ENCODE measurements at places on chromosomes 6 and 20.

DNA sequence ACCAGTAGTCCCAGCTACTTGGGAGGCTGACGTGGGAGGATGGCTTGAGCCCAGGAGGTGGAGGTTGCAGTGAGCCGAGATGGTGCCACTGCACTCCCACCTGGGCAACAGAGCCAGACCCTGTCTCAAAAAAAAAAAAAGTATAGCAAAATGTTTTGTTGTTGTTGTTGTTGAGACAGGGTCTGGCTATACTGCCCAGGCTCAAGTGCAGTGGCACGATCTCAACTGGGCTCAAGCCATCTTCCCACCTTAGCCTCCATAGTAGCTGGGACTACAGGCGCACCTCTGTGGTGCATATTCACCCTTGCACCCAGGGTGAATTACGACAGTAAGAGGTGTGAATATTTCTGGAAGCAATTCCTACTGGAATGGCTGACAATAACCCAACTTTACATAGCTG is 11.4 kb upstream of the UBR2 start:
- DNase-seq: no peak

DNA sequence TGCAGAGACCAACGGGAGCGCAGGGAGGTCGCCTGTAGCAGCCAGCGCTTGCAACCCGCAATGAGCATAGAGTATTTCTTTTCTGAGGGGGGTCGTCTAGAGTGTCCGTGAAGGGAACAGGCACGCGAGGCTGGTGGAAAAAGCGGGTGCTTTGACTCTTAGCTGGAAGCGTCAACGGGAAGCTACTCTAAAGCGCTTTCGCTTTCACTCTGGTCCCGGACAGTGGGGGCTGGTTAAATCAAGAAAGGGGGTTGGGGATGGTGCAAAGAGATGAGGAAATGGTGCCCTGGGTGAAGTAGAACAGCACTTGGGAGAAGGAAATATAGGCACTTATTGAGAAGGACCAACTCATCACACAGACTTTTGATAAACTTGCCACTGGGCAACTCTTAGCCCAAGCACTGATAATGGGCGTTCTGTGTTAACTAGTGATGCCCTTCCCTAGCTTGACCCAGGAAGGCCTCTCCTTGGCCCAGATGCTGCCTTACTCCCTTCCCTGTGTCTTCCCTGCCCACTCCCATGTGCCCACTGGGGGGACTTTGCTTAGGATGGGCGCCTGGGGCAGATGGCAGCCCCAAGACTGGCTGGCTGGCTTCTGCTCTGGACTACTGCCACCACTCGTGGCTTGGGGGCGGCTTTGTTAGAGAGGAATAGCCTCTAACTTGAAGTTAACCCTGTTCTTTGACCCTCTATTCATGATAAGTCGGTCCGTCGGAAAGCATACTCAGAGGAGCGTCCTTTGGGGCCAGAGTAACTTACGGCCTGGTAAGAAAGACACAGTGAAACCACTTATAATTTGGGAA is 585 bp downstream of the PSMB9 start:
- no peak for DNase-seq

- DNase-seq: no peak
These were observed 34.2 kb upstream of the TBXT start for GRCh38 chr6:166201878-166202277.

- DNase-seq: no peak
These were observed 61.2 kb upstream of the TRAF3IP2 start for GRCh38 chr6:111666847-111667246.
